ENCODE measurements at places on chromosomes 5 and 9. TPM values are rescaled to one million over a fixed set of nuclear protein-coding genes. Genes with fewer than 3 reads are reported as not detected.

CENPH gene
- 19.6 TPM for total RNA-seq

DBH gene
- not detected for total RNA-seq

TTLL11 gene
- total RNA-seq, result 2.8 TPM

LCP2 gene
- total RNA-seq, result 467 TPM

ARHGEF39 gene
- total RNA-seq, result 7.8 TPM

Measured in T-helper 1 cell treated with Interleukin-12 subunit alpha and Interleukin-12 subunit beta and Interleukin-4 antibody, amounts not matched to agents 30 ng/mL and 1 ng/mL, for 36 hours (primary cell).